NCI-H69 (cell line): ENCODE measurements at places on chromosomes 7 and 10.

DNA sequence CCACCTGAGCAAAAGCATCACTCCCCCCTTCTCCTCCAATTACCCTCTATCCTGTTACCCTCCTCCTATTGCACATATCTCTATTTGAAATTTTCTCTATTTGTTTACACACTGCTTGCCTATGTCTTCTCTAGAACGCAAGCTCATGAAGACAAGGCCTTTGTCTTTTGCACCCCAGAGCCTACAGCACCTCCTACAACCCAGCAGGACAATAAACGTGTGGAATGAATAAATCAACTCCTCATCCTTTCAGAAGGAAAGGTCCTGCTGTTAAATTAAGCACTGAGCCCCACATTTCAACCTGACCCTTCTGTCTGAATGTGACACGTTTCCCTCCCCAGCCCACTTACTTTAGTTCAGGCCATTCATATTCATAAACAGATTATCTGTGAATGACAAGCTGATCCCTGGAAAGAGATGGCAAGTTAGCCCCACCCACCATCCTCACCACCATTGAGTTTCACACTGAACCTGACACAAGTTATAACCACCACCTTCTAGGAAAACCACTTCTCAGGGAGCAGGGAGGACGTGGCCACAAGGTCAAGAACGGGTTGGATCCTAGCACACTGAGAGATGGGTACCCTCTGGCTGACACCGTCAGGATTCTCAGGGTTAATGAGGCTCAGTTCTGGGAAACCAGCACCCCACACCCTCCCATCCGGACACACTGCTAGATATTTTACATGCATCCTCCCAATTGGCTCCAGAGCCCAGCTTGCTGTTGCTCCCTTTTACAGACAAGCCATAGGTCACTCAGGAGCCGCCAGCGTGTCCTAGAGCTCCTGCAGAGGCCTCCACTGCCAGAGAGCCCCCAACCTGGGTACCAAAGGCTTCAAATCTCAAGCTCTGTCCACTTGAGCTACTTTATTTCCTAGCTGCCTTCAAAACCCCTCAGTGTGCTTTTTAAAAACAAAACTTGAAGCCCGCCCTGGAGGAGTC, 934 bp downstream of the PRTFDC1 start:
- DNase-seq: peak; percentile 76

DNA sequence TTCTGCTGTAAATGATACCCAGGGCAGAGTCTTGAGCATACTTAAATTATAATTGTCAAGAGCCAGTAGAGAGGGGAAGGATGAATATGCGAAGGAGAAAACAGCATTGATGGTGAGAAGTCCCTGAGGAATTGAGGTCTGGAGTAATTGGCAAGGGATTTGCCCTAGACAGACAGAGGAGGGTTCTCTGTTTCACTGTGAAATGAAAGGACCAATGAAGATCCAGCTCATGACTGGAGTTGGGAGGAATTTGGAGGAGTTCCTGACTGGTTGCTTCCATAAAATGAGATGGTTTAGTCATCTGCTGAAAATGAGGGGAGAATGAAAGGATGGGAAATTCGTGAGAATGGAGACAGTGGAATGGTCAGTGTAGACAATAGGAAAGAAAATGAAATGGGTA, 6.8 kb downstream of the PRPF18 start:
- DNase-seq: no peak

GRCh38 chr10:95300022-95300539, 9.3 kb upstream of the PDLIM1 start:
- no peak for DNase-seq

DNA sequence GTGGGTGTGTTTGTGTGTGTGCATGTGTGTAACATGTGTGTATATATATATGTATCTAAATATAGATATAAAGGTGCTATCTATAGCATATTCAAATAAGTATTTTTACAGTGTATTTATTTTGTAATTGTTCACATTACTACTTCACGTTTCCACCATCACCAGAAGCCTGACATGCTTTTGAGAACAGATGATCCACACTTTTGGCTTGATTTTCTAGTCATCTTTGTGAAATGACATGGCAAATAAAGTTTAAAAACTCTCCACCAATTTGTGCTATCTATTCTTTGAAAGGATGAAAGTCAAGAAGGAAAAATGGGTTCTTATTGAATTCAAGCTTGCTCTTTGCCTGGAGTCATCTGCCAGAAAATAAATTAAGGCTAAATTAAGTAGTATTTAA, 294.0 kb upstream of the AKR1E2 start:
- no peak for DNase-seq

- peak; percentile 42 for DNase-seq
These were observed 6.0 kb upstream of the MNX1 start for GRCh38 chr7:157016352-157017041.

DNA sequence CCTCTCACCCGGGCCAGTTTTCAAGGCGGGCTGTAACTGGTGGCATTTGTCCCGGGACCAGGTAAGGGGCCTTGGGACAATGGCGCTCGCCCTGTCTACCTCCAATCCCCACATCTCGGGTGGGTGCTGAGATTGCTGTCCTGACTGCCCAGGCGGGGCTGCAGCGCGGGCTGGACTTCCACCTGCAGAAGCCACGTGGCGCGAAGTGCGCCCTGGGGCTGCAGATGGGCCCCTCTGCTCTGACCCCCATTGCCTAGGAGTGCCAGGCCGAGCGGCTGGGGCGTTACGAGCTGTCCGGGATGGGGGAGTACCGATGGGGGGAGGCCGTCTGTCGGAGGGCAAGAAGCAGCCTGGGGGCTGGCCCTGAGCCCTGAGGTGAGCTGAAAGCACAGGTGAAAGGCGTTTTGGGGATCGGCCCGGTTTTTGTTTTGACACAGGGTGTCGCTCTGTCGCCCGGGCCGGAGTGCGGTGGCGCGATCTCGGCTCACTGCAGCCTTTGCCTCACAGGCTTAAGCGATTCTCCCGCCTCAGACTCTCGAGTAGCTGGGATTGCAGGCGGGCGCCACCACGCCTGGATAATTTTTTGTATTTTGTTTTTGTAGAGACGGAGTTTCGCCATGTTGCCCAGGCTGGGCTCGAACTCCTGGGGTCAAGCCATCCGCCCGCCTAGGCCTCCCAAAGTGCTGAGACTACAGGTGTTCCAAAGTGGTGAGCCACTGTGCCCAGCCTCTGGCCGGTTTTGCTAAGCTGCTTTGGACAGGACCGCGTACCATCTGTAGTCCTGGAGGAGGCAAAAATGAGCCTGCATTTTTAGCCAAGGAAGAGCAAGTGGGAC, at the start of gene SFXN2:
TSS of gene SFXN2 (plus strand) at position 16 of the 835 bp plus-strand sequence. CDS start 12,001 bp downstream, outside the sequence.
- DNase-seq: peak; percentile 72

- peak; percentile 48 for DNase-seq
These were observed 13.1 kb downstream of the LHFPL3 start for GRCh38 chr7:104341546-104341945.

- DNase-seq: no peak
These were observed 374.7 kb upstream of the NRP1 start for GRCh38 chr10:33709008-33709753.

GRCh38 chr7:114342431-114343179, 72.0 kb upstream of the FOXP2 start:
- DNase-seq: peak; percentile 34
